Activated CD4-positive, alpha-beta memory T cell treated with anti-CD3 and anti-CD28 coated beads, Interleukin-2, amount 10 ng/mL, durations not matched to agents 7 days and 5 days (primary cell): ENCODE measurements at places on chromosomes 2 and 18. TPM values are rescaled to one million over a fixed set of nuclear protein-coding genes. Genes with fewer than 3 reads are reported as not detected.

The COLEC11 gene
- not detected for total RNA-seq

GRCh38 chr2:138028538-138028937 lies 64.3 kb downstream of the HNMT start:
- H3K27me3 ChIP-seq, result no peaks in the 10 kb centered on the region
- no peaks in the 10 kb centered on the region for H3K36me3 ChIP-seq

- no peak for DNase-seq
- H3K36me3 ChIP-seq, result no peaks in the 10 kb centered on the region
- no peaks in the 10 kb centered on the region for H3K4me1 ChIP-seq
- H3K4me3 ChIP-seq, result no peak overlapping the region
Observed at GRCh38 chr2:14530506-14530905, 102.0 kb upstream of the LRATD1 start.

- H3K27ac ChIP-seq, result peak overlapping the region; percentile 26
- no peak for DNase-seq
- H3K27me3 ChIP-seq, result peaks cover 1% of the 10 kb centered on the region
- peaks cover 6% of the 10 kb centered on the region for H3K36me3 ChIP-seq
- H3K4me1 ChIP-seq, result peaks cover 41% of the 10 kb centered on the region
Observed at GRCh38 chr2:221529943-221530652, 42.0 kb downstream of the EPHA4 start.

The VIL1 gene
- total RNA-seq, result not detected

The TUBB8B gene
- total RNA-seq, result not detected
